ENCODE measurements at places on chromosomes 2 and 18.

DNA sequence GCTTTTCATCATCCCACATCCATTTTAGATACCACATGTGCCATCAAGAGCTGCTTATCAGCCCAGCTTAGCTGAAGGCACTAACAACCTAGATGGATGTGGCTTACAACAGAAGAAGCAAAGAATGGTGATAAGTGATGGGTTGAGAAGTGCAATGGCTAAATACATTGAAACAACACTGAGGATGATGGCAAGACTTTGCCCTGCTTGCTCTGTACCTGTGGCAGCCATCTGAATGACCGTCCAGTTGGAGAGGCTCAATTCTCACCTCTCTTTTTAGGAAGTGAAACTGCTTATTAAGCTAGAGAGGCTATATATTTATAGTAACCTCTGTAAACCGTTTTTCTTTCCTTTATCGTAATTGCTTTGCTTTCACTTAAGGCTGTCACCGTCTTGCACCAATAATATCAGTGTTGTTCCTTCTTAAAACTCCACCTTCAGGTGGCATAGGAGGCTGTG is 5.7 kb downstream of the GPATCH11 start:
- DNase-seq = no peak

DNA sequence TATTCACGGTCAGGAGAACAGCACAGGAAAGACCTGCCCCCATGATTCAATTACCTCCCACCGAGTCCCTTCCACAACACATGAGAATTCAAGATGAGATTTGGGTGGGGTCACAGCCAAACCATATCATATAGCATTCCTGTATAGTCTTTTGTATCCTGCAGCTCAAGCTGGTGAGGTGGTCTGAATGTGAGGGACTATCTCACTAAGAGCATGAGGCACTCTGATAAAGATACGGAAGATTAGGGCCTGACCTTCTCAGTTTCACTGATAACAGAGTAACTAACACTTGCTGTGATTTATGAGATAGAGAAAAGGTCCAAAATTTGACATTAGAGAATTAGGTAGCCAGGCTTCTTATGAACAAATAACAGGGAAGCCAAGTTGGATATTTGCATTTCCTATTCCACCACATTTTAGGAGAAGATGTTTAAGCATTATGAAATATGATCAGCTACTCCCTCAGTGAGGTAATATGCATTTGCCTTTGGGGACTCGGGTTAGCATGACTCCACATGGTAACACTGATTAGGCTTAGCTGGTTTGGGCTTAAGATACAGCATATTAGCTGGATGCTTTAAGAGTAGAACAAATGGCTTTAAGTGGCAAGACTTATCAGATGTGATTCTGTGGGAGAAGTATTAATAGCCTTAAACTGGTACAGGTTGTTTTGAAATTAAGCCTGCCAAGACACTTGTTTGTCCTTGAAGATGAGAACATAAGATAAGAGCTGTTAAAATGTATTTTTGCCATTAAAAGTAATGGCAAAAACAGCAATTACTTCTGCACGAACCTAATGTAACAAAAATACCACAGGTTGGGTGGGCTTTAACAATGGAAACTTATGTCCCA is 106.9 kb upstream of the MSTN start:
- no peak for DNase-seq

GRCh38 chr2:80531319-80531718 is 226.8 kb upstream of the LRRTM1 start:
- no peak for DNase-seq

DNA sequence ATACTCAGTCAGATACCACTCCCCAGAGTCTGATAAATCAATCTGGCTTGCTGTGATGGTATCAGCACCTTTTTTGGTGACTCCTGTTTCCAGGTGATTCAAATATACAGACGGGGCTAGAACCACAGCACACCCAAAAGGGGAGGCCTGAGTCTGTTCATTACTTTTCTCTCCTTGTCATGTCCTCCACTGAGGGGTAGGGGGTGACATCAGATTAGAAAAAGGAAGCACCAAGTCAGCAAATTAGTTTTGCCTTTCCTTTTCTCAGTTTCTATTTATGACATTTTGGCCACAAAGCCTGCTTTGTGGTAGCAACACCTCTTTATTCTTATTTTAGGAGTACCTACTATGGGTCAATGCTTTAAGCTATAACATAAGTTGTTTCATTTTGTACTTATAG is 127.4 kb downstream of the CCDC102B start:
- DNase-seq = no peak

Data from T-helper 2 cell treated with Interferon-gamma antibody and Interleukin-4, amounts not matched to agents 5 μg/mL and 100 μg/mL, for 36 hours (primary cell).